Aorta (tissue), 5 donors: ENCODE measurements at places on chromosomes 6 and 20. TPM values are rescaled to one million over a fixed set of nuclear protein-coding genes. Genes with fewer than 3 reads are reported as not detected.

DNA sequence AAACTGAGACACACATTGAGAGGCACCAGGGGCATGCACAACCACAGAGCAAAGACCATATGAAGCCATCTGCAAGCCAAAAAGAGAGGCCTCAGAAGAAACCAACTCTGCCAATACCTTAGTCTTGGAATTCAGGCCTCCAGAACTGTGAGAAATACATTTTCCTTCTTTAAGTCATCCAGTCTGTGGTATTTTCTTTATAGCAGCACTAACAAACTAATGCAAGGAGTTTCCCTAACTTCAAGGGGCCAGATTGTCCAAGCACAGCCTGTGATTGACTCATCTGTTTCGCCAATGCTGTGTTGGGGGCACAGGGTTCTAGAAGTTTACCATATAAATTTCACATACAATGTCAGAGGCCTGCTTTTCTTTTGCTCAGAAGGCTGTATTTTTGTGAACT is 364.6 kb downstream of the GJA1 start:
- no peak for DNase-seq

Gene NUDT3
- 47.3 TPM for total RNA-seq

- DNase-seq = no peak
Observed at GRCh38 chr6:39493777-39494176, 171.3 kb upstream of the KCNK16 start.

GRCh38 chr6:68194846-68195478 is 440.1 kb upstream of the ADGRB3 start:
- DNase-seq = no peak

DNA sequence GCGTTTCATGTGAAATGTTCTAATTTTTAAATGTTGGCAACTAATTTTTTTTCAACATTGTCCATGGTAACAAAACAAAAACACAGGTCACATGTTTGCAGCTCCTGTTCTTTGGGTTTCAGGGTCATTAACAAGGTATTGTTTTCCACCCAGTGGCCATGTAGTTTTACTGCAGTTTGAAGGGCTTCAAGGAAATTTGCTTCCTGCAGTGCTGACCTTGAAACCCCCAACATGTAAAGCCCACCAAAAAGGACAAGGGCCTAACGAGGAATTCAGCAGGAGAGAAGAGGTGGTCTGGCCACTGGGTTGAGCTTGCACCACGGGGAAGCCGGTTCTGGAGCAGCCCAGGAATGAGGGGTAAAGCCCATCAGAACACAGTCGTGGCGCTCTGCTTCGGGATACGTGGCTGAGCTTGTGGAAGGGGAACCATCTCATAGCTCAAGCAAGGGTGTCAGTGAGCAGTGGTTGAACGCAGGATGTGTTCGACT is 13.9 kb upstream of the KLHL31 start:
- no peak for DNase-seq

- DNase-seq = no peak
Observed at GRCh38 chr20:47296950-47297349, 59.5 kb downstream of the ZMYND8 start.
